ENCODE measurements at places on chromosomes 1 and 21.

DNA sequence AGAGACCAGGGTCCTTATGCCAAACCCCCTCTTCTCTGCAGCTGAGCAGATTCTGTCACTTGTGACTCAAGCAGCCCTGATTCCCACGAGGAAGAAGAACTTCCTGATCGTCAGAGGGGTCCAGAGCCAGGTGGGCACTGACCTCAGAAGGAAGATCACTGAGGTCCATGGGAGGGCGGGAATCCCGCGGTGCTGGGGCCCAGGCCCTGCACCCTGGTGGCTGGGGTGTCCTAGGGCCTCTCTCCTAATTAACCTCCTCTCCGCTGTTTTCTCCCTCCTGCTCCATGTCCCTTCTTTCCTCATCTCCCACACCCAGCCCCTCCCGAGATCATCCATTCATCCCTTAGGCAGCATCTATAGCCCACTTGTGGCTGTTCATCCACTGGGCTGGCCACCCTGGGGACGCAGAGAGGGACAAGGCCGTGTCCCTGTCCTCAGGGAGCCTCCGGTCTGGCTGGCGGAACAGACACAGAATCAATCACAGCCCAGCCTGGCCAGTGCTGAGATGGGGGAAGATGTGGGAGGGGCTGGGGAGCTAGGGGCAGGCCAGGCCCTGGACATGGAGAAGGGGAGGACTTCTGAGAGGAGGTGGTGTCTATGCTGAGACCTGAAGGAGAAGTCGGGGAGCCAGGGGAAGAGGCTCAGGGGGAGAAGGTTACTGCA lies 638.3 kb downstream of the MATN1 start:
- DNase-seq: no peak

GRCh38 chr1:116999596-116999995 lies 2.0 kb upstream of the CD101 start:
- DNase-seq: no peak

- DNase-seq: peak; percentile 62
Measured at GRCh38 chr1:202207292-202207691, 13.7 kb downstream of the LGR6 start.

DNA sequence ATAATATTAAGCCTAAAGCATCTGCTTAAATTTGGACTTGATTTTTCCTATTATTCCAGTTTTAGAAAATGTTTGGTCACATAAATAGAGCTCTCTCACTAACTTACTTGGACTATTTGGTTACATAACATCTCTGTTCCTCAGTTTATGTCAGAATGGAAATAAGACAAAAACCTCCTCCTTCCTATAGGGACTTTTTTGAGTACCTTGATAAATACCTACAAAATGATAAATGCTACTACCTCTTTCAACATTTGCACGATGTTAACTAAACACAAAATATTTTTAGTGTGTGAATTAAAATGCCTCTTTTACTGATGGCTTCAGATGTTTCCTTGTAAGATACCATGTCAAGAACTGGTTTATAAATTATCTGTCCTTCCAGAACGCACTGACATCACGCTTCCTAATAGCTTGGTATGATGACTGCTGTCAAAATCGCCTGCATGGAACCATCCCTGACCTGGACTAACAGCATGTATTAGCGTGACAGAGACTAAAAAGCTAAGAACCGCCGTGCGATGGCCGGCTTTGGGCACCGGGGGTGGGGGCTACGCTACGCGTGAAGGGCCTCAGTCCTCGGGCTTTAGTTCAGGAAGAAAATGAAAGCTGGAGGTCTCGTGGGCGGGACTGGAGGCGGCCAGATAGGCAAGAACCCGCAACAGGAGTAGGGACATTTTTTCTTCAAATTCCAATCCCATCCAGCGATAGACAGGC lies 133.2 kb upstream of the BARHL2 start:
- no peak for DNase-seq

DNA sequence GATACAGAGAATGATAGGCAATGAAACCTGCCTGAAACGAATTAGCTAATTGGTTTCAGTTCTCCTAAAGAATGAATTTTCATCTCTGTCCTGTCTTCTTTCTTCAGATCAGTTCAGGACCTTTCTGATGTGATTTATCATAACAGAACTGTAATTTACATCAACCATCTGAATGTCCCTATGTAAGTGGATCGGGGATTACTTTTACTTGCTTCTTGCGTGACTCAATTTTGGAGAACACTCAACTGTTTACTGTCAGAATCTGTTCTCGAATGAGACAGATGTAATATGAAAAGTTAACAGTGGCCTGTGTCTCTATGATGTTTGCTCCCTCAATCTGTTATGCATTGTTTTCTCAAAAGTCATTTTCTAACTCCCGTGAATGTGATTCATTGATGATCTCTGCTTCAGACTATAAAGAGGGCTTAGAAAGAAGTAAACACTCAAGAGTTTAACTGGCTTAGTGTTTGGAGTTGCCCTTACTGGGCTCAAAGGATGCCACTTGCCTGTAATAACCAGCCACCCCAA lies 111.0 kb downstream of the GABPA start:
- DNase-seq: no peak

- DNase-seq: no peak
Measured at GRCh38 chr1:17207046-17207445, 2.1 kb downstream of the PADI1 start.

GRCh38 chr1:198669023-198669698 lies 30.3 kb downstream of the PTPRC start:
- no peak for DNase-seq

- no peak for DNase-seq
Measured at GRCh38 chr1:48450505-48450904, 21.5 kb downstream of the SPATA6 start.

DNA sequence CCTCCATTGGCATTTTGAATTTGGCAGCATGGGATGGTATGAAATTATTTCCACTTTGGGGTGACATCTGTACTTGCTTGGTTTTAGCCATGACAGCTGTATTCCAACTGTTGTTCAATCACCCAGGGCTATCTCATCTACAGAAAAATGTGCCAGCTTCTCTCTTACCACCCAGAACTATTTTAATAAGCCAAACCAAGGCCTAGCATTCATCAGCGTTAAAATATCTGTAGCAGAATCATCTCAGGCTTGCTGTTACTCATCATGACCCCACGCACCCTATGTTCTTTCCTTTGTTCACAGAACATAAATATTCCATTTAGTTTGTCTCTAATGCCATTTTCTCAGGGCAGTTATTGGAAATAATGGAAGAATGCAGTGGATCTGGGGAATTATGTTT lies 49.8 kb downstream of the GIPC2 start:
- no peak for DNase-seq

- DNase-seq: peak; percentile 53
Measured at GRCh38 chr1:185646202-185646683, 87.9 kb upstream of the HMCN1 start.

DNA sequence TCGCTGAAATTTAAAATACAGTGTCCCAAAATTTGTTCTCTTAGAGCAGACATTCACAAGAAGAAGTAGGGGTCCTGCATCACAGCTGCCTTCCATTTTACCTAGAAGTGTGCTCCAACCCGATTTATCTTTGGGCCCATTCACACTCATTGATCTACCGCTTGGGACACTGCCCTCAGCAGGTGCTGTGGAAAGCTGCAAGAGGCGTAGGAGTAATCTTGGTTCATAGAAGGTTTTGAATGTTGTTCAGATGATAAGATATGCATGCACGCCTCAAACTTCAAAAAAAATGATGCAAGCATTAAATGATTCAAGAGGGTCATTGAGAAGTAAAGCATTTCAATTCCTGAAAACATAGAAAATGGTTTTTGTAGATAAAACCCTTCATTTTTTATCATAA lies 18.6 kb upstream of the C1orf105 start:
- DNase-seq: no peak

DNA sequence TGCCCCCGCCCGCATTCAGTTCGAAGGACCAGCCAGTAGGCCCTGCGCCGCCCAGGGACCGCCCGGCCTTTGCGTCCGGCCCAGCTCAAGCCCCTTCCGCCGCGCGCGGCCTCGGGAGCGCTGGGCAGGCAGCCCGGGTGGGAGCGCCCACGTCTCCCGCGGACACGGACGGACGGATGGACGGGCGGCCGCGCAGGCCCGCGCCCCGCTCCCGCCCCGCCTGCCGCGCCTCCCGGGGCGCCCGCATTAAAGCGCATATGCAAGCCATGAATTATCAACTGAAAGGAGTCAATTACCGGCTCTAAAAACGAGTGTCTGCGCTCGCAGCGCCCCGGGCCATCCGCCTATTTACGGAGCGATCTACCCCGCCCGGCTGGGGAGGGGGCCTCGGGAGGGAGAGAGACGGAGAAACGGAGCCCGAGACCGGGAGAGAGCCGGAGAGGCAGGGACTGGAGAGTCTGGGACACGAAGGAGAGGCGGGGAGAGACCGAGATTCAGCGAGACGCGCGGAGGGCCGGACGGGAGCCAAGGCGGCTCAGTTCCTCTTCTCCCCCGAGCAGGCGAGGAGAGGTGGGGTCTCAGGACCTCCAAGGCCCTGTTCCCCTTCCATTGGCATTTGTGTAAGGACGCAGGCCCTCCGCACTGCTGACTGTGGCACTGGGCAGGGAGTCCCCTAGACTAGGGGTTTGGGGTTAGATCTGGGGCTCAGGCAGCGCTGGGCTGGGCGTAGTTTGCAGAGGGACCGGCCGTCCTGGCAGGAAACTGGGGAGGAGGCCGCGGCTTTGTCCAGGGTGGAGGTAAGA lies 41.3 kb upstream of the DMBX1 start:
- no peak for DNase-seq

GRCh38 chr1:186093437-186093836 lies 281.6 kb downstream of the TPR start:
- DNase-seq: no peak

DNA sequence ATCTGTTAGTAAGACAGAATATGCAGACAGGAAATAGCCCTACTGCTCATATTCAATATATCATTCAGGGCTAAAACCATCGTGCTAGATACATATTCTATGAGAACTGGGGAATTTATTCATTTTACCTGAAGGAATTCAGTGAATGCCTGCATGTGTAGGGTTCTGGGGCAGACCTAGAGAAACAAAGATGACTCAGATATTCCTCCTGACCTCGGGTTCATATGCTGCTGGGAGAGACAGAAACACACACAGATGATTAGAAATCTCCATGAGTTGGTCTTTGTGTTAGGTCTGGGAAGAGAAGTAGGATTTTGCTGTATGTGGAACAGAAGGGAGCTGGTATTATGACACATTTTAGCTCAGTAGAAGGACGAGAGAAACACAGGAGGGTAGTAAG lies 176.5 kb upstream of the ST6GALNAC5 start:
- no peak for DNase-seq
